ENCODE measurements at places on chromosomes 16 and 17. TPM values are rescaled to one million over a fixed set of nuclear protein-coding genes. Genes with fewer than 3 reads are reported as not detected.

HSD17B2 gene
- not detected for total RNA-seq

ZC3H18 gene
- total RNA-seq = 58.5 TPM

RAB40B gene
- 0.42 TPM for total RNA-seq

C16orf74 gene
- total RNA-seq = 0.64 TPM

ITGAL gene
- total RNA-seq = 83.8 TPM

KRT17 gene
- not detected for total RNA-seq

SSH2 gene
- total RNA-seq = 35.3 TPM

Measured in activated naive CD4-positive, alpha-beta T cell treated with anti-CD3 and anti-CD28 coated beads for 36 hours (primary cell).